ENCODE measurements at places on chromosomes 1 and 21. TPM values are rescaled to one million over a fixed set of nuclear protein-coding genes. Genes with fewer than 3 reads are reported as not detected.

BGLAP gene
- 0.23 TPM for polyA plus RNA-seq

ADAM30 gene
- polyA plus RNA-seq = not detected

ZNF692 gene
- polyA plus RNA-seq = 46.8 TPM

HTR6 gene
- polyA plus RNA-seq = 0.21 TPM

PDE4B gene
- 19.8 TPM for polyA plus RNA-seq

SON gene
- polyA plus RNA-seq = 113 TPM

C1orf94 gene
- polyA plus RNA-seq = not detected

CLIC4 gene
- polyA plus RNA-seq = 52.0 TPM
